ENCODE measurements at places on chromosomes 6 and 20.

- no peak for DNase-seq
Measured at GRCh38 chr20:21147593-21147992, 21.7 kb downstream of the KIZ start.

- peak; percentile 1 for DNase-seq
Measured at GRCh38 chr6:46677314-46677654, 10.4 kb upstream of the TDRD6 start.

DNA sequence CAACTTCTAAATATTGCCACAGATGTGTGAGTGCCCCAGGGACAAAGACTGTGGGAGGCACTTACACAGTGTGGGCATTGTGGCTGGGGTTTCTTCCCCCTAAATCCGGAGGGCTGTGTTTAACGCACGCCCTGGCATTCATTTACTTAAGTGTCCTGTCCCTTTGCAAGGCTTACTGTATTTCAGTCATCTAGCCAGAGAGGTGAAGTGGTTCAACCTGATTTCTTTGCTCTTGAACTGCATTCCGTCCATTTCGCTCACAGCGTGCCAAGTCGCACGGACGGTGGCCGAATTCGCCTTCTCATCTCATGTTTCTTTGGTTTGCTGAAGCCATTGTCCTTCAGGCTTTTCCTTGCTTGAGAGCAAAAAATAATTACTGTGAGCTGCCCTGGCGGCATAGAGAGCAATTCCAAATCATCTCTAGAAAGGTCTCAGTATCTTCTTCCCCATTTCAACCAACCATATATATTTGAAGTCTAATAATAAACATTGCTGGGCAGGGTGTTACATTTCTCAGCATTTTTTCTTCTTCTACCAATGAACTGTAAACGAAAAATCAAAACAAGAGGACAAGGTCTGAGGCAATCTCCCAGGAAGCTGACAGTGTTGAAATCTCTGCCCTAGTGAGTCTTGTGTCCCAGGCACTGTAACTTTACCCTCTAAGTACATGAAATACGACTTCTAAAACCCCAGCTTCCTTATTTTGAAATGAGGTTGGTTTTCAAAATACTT lies 16.9 kb downstream of the SYTL3 start:
- DNase-seq, result no peak

DNA sequence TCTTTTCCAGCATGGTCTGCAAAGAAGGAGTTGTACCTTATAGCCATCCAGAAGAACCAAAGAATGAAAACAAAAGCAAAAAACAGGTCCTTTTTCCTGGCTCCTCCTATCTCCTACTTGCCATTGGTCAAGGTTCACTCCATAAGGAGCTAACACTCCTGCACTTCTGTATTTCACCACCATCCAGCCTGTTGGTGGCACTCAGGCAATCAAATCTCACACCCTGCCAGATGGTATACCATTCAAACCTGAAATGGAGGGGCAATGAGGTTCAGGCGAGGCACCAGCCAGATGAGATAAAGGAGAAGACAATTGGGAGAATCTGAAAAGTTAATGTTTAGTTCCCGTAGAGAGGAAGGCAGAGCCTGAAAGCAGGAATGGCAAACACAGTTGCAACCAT lies 203.8 kb downstream of the ALDH8A1 start:
- DNase-seq, result peak; percentile 51

DNA sequence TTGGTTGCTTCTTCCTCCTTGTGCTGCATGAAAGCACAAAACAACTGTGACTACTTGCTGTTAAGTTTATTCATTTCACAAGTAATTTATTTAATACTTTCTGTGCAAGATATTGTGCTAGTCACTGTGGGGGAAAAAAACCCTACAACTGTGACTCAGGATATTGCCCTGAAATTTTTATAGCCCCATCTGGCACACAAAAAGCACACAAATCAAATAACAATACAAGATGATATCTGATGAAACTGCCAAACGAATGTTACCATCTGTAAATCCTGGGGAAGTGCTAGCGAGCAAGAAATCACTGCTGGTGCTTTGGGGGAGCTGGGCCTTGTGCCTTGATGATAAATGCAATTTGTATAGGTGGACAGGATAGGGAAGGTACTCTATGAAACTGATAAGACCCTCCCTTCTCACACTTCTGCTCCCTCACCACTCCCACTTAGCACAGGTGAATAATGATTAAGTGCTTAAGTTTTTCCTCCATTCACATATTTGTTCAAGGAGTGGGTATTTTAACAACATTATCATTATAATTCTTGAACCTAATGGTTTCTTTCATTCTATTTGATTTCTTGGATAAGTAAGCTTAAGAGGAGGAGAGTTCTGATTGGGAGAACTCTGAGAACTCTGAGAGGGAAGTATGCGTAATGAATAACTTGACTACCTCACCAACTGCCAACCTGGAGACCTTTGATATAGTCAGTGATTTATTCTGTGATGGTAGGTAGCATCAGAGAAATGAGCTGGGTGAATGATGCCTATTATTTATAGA lies 115.3 kb downstream of the RTN4IP1 start:
- peak; percentile 39 for DNase-seq

GRCh38 chr6:115870464-115870863 lies 190.2 kb downstream of the FRK start:
- DNase-seq, result no peak

DNA sequence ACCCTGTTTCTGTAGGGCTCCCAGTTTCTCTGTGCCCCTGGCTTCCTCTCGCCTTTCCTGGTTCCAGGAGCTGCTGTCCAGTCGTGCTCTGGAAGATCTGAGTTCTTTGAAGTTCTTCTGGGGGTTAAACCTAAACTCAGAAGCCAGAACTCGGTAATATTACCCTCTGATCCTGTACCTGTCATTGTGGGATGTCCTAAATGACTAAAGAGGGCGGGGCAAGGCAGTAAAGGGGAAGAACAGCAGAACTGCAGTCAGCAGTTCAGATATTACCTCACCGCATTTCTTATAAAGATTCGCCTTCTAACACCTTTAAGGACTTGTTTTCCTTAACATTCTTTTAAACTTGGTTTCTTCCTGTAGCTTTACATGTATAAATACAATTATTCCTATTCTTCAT lies 63.9 kb downstream of the FAM120B start:
- no peak for DNase-seq

- no peak for DNase-seq
Measured at GRCh38 chr6:3292431-3293197, 33.9 kb downstream of the PSMG4 start.

DNA sequence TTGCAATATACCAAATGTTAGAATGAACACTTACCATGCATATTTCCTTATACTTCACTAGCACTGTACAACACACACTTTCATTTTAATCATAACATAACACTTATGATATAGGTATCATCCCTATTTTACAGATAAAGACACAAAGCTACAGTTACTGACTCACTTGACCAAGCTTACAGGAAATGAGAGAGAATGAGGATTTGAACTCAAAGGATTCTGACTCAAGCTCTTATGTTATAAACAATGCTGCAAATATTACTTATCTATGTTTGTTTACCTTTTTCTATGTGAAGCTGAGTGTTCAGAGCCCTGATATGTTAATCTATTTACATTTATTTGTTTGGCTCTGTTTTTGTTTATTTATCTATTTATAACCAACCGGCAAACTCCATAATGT lies 245.4 kb downstream of the PTPRK start:
- no peak for DNase-seq

DNA sequence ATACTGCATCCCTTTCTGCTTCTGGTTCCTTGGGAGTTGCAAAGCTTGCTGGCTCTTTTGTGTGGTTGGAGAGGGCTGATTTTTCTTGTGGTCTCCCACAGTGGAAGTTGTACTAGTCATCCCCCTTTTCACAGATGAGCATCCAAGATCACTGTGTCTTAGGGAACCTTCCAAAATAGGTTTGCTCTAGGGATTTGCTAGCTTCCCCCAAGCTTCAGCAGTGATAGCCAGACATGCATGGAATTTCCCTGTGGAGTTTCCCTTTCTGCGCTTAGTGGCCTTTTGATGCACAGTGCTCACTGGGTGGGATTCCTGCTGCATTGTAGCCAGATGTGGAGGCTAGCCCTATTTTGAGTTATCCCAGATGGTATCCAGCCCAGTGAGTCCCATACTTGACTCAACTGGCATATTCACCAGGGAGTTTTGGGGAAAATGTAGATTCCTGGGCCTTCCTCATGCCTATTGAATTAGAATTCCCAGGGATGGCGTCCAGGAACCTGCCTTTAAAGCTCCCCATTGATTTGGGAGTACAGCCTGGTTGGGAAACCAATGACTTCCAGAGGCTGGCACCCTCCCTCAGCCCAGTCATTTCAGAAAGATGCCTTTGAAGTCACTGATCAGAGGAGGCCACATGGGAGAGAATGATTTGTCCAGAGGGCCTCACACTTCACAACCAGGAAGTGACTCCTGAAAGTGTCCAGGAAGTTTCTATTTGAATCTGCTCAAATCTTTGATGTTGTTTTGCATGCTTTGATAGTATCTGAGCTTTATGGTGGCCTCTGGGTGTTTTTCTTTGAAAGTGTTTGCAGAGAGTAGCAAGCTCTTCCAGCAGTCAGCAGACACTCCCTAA lies 25.9 kb downstream of the PPARD start:
- no peak for DNase-seq

- peak; percentile 6 for DNase-seq
Measured at GRCh38 chr6:150720774-150721233, 121.1 kb downstream of the PLEKHG1 start.

DNA sequence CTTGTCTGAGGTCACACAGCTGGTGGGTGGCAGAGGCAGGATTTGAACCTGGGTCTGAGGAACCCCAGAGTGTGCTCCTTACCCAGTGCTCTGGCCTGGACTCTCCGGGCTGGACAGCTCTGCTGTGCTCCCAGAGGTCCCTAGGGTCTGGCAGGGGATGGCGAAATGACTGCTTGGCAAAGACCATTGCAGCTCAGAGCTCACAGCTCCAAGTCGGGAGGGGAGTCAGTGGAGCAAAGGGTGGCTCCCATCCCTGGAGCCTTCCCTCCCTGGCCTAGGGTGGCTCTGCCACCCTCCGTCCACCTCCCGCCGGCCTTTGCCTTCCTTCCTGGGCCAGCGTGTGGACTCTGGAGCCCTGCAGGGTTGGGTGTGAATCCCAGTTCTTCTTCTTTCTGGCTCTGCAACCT lies 17.5 kb downstream of the CEBPB start:
- DNase-seq, result no peak

- no peak for DNase-seq
Measured at GRCh38 chr6:20266851-20267608, 54.8 kb upstream of the MBOAT1 start.

GRCh38 chr6:83470001-83470400 lies 39.1 kb upstream of the ME1 start:
- no peak for DNase-seq

DNA sequence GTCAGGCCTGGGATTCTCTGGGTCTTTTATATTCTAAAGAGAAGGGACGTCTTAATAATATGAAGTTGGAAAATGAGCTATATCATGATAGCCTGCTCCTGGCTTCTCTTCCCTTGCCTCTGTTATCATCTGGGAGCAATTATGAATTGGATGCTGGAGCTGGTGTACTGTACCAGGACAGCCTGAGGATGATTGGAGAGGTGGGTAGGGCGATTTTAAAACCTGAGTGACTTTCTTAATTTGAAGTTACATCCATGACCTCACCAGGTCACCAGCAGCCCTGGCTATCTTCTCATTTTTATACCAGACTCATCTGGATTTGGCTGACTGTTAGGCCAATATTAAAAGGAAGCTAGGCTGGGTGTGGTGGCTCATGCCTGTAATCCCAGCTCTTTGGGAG lies 317.6 kb downstream of the CLIC5 start:
- no peak for DNase-seq

- no peak for DNase-seq
Measured at GRCh38 chr6:3546121-3546520, 89.3 kb upstream of the SLC22A23 start.

- DNase-seq, result no peak
Measured at GRCh38 chr6:84512391-84512790, 252.0 kb downstream of the TBX18 start.

DNA sequence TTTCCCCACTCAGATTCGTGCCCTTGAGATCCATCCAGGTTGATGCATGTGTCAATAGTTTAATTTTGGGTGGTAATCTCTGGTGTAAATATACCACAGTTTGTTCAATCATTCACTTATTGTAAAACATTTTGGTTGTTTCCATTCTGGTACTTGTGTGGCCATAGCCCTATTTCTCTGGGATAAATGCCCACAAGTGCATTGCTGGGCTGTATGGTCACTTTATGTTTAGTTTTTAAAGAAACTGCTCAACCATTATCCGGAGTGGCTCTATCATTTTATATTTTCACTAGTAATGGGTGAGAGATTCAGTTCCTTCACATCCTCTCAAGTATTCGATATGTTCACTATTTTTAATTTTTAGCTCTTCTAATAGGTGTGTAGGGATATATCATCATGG lies 60.7 kb upstream of the RNF24 start:
- DNase-seq, result no peak

- DNase-seq, result peak; percentile 99
Measured at GRCh38 chr20:20267685-20268370, 100.1 kb upstream of the INSM1 start.

- DNase-seq, result no peak
Measured at GRCh38 chr20:11375966-11376365, 541.7 kb upstream of the BTBD3 start.

DNA sequence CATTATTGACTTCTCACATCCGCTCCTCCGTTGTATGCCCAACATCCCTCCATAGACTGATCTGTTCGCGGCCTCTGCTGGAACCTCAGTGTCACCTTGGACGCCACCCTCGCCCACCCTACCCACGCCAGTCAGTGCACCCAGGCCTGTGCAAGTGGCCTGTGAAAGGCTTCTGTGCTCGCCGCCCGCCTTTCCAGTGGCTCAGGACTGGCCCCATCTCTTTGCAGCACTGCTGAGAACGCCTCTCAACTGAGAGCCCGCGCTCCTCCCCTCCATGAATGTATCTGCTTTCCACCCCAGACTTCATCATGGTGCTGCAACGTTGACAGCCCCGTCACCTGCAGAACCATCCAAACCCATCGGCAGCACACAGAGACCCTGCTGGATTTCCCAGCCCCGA lies 227.3 kb upstream of the QKI start:
- DNase-seq, result no peak

- DNase-seq, result no peak
Measured at GRCh38 chr6:89400912-89401399, 11.1 kb downstream of the RRAGD start.

GRCh38 chr20:34363465-34364222 lies 571 bp downstream of the ITCH start:
- DNase-seq, result no peak

DNA sequence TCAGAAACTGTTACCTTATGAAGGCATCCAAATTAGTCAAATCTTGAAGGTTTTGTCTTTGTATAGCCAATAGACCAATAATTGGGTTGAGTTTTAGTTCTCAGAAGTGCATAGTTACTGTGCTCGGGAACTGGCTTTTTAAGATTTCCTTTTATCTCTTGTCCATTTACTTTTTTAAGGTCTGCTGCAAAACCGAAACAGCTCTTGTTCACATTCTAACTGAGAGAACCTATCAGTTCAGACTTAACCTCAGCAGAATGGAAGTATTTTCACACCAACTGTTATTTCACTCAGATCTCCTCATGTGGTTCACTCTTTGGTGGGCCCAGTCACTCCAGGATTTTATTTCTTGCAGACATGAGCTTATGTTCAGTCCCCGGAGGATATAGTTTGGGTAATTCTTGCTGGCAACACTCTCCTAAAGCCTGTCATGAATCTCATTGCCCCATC lies 55.5 kb downstream of the TPBG start:
- DNase-seq, result no peak

- no peak for DNase-seq
Measured at GRCh38 chr6:160022793-160023192, 53.9 kb downstream of the IGF2R start.

Measured in NCI-H2171 treated with DMSO at 0.1 percent for 48 hours (cell line).